ENCODE measurements at places on chromosomes 1 and 21. TPM values are rescaled to one million over a fixed set of nuclear protein-coding genes. Genes with fewer than 3 reads are reported as not detected.

PADI4 gene
- not detected for total RNA-seq

CIART gene
- total RNA-seq = 2.6 TPM

BCL2L15 gene
- total RNA-seq = 0.38 TPM

RGS5 gene
- total RNA-seq = 104 TPM

PAPPA2 gene
- 17.5 TPM for total RNA-seq

ZBTB37 gene
- total RNA-seq = 17.6 TPM

GPR25 gene
- not detected for total RNA-seq

Data from subcutaneous adipose tissue (tissue), 4 donors.